NCI-H1930 (cell line): ENCODE measurements at places on chromosomes 16 and 17.

DNA sequence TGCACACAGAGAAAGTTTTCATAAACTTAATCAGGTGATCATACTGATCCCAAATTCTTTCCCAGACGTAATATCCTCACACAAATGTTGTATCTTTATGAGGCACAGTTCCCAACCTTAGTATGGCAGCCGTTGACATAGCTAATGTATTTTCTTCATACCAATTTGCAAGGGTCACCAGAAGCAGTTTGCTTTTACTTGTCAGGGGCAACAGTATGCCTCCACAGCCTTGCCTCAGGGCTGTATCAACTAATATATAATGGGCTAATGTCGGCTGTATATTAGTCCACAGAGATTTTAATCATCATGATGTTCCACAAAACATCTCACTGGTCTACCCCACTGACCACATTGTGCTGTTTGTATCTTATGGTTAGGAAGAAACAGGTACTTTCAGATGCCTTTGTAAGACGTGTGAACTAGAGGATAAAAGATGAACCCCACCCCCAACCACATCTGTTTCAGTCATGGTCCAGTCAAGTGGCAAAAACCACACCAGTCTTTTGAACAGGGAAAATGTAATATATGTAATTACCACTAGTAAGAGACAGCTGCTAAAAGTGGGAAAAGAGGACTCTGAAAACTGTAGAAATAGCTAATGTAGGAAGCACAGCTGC lies 55.2 kb downstream of the GAN start:
- DNase-seq: no peak

DNA sequence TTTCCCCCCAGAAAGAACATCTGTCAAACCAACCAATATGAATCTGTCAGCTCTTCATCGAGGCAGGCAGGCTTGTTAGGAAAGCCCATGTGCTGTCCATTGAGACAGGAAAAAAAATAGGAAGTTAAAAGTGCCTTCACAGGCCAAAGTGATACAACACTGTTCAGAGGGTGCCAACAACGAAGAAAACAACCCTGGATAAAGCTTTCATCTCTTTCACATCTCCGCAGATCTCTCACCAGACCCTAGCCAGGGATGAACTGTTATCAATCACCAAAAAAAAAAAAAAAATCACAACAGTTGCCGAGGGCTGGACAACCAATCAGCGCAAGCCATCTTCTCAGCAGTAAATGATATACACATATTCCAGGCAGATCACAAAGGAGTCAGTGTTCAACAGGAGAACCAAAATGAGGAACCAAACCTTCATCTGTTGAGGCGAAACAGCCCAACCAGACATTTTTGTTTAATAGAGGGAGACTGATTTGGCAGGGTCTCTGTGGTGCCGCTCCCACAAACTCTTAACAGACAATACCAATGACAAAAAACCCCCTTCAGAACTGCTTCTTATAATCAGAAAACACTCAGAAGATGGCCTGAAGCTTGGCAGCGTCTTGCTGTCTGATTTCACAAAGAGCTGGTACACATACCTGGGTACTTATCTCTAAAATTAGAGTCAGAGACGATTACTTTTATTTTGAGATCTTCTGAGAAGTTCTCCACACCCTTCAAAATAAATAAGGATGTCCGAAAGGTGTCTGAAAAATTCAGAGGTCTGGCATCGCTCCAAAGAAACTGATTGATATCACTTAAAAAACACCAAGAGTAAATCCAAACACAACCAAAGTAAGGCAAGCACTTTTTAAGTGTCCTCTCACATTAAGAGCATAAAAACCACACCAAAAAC lies 1.8 kb downstream of the MAP3K14 start:
- no peak for DNase-seq

GRCh38 chr17:77318491-77319210 lies 177.9 kb downstream of the SEC14L1 start:
- no peak for DNase-seq

DNA sequence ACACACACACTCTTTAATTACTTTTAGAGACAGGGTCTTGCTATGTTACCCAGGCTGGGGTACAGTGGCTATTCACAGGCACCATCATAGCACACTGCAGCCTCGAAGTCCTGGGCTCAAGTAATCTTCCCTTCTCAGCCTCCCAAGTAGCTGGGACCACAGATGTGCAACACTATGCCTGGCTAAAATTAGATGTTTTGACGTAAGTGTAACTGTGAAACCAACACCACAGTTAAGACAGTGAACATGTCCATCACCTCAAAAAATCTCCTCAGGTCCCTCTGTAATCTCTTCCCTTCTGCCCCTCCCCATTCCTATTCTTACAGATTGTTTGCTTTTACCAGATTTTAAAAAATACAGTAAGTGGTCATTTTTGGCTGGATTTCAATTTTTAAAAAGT lies 66.7 kb downstream of the RPGRIP1L start:
- DNase-seq: no peak

GRCh38 chr16:87107201-87107600 lies 210.0 kb downstream of the C16orf95 start:
- DNase-seq: no peak

GRCh38 chr17:4007346-4008081 lies 43.3 kb upstream of the ATP2A3 start:
- DNase-seq: no peak

- no peak for DNase-seq
Observed at GRCh38 chr17:43709210-43709609, 47.5 kb upstream of the MEOX1 start.

- DNase-seq: no peak
Observed at GRCh38 chr17:31724619-31725018, 134.4 kb downstream of the COPRS start.

GRCh38 chr16:26195225-26195624 lies 503.5 kb downstream of the HS3ST4 start:
- no peak for DNase-seq

DNA sequence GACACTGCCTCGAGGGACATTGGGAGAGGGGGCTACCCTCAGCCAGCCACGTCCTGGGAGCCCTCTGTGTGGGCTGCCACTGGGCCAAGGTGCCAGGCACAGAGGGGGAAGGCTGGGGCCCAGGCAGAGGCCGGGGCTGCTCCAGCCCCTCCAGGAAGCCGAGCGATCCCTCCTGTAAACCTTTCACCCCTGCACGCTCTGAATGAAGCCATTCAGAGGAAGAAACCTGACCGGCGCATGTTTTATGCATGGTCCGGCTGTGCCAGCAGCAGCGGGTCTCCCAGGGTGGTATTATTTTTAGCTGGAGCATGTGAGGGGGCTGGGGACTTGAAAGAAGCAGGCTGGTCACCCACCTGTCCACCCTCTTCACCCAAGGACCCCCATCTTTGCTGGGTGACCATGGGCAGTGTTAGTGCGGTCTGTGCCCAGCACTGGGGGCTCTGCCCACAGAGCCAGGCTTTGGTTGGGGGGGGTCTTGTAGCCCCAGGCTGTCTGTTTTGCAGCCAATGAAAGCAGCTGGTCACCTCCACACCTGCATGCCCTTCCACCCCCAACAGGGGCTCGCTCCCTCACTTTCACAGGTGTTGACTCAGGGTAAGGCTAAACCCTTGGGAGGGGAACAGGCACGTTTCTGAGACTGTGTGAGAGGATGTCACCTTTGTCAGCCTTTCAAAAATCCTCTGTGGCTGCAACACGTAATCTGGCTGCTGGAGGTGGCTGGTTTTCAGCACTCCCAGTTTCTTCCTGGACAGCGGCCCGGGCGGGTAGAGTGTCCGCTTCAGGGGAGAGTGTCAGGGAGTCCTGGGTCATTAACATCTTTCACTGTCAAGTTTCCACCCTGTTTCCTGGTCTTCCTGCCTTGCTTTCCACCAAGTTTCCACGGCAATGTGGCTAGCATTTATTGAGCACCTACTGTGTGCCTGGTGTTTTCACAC lies 77.1 kb upstream of the BRD7 start:
- no peak for DNase-seq

GRCh38 chr16:27230562-27231001 lies 27.3 kb downstream of the KDM8 start:
- no peak for DNase-seq

GRCh38 chr16:23827057-23827456 lies 8.7 kb upstream of the PRKCB start:
- DNase-seq: no peak

GRCh38 chr16:27347930-27348685 lies 34.3 kb downstream of the IL4R start:
- no peak for DNase-seq

DNA sequence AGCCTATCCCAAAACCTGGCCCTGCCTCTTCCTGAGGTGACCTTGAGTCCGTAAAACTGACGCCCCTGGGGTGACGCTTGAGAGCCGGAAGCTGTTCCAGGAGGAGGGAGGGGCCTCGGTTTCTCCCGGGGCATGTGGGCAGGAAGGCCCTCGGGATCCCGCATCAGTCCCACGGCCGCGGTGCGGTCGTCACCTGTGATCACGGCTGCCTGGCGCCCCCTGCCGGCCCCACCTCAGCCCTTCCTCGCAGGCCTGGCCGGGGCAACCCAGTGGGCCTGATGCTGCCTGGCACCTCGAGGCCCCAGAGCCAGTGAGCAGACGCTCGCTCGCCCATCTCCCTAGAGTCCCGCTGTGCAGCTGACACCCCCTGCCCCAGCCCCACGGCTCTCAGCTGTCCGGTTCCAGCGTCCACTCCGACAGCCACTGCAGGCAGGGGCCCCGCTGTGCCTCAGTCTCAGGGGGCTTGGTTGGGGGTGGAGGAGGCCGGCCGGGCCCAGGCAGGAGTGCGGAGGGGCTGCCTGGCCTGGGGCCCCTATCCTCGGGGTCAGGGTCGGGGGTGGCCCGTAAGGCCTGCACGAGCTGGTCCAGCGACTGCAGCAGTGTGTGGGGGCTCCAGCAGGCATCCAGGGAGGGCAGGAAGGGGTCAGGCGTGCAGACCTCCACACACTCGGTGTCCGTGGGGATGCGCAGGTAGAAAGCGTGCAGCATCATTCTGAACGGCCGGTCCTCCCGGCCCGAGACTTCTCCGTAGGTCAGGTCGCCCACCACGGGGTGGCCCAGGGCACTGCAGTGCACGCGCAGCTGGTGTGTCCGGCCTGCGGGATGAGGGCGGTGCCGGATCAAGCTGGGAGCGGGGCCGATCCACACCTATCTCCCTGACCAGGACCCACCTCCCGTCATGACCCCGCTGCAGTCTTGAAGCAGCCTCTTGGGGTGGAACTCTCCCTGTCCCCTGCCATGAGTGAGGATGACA lies 2.3 kb downstream of the RPUSD1 start:
- peak; percentile 72 for DNase-seq

DNA sequence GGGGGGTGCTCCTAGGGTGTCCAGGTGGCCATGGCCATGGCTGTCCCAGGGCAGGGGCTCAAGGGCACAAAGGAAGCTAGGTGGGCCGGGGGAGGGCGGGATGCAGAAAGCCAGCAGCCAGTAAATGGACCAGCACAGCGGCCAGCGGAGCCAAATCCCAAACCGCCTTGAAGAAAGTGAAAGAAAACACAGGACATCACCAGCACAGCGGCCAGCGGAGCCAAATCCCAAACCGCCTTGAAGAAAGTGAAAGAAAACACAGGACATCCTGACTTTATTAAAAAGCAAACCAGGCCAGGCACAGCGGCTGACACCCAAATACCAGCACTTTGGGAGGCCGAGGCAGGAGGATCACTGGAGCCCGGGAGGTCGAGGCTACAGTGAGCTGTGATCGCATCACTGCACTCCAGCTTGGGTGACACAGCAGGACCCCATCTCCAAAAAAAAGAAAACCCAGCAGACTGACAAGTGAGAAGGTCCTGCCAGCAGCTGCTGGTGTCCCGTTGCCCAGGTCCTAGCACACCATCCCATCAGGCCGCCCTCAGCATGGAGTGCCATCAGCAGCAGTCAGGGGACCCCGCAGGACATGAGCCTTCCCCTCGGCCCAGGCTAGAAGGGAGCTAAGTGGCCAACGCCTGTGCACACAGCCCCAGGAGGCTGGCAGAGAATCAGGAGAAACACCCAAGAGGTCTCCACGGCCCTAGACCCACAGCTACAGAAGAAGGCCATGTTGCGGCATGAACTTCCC lies 17.0 kb downstream of the SLC38A10 start:
- DNase-seq: no peak

DNA sequence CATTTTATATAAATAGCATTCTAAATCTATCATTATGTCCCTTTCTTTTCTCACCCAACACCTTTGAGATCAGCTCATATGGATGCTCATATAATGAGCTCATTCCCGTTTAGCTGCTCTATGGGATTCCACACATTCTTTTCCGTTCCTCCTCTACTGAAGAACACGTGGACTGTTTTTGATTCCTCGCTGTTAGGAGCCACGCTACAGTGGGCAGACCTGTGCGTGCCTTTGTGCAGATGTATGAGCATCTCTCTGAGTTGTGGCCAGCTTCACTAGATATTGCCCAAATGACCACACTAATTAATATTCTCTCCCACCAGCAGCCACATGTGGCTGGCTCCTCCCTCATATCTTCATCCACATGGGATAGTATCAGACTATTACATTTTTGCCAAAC lies 6.0 kb upstream of the TNFRSF13B start:
- DNase-seq: no peak

- no peak for DNase-seq
Observed at GRCh38 chr17:40937384-40937819, at the start of gene KRT23. TSS of gene KRT23 (minus strand) at chr17:40937646. CDS start at chr17:40936603, 1,043 bp downstream.

DNA sequence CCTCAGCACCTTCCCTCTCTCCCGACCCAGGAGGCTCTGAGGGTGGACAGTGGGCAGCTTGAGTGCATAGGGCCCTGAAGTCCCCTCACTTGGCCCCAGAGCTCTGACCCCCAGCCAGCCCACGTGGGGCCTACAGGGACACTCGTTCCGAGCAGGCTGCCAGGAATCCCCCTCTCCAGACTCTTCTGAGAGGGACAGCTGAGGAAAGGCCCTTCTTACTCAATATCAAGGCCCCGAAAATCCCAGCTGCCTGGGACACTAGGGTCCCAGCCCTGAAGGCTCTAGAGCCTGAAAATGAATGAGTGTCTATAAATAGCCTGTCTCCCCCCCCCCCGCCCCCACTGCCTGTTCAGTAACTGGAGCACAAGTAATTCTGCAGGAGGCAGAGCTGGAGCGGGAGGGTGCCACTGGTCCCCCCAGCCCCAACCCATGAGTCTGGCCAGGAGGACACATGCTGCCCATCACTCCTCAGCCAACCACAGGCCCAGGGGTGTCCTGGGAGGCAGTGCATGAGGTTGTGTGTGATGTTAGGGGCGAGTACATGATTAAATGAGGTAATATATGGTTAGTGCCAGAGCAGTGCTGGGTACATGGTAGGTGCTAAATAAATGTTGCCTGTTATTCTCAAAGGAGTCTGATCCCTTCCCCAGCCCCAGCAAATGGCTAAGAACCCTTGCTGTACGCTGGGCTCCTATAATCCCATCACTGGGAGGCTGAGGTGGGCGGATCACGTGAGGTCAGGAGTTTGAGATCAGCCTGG lies 11.6 kb downstream of the ADAM11 start:
- no peak for DNase-seq

- no peak for DNase-seq
Observed at GRCh38 chr16:30437511-30438046, 7.7 kb upstream of the DCTPP1 start.

DNA sequence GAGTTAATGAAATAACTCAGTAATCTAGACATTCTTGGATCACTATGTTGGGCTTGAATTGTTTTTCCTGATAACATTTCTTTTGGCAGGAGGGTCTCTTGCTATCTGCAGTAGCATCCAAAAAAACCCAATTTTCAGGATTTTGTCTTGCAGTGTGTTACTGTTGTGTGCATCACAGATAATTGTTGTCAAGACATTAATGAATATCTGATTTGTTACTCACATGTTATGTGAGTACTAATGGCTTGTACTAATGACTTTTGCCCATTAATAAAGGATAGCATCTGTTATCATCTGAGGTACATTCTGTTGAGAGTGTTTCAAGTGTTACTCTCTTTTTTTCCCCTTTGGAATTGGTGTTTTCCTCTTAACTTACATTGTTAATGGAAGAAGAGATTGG lies 10.0 kb downstream of the PRKAR1A start:
- DNase-seq: no peak
